SK-N-SH (cell line): ENCODE measurements at places on chromosomes 6 and 20. TPM values are rescaled to one million over a fixed set of nuclear protein-coding genes. Genes with fewer than 3 reads are reported as not detected.

KCNK16 gene
- polyA plus RNA-seq = not detected in 2 replicates

ARMC12 gene
- polyA plus RNA-seq = 1.6 and 2.0 TPM in 2 replicates

SLA2 gene
- 0.03 TPM in 1 of 2 replicates, not detected in the other for polyA plus RNA-seq

MLIP gene
- polyA plus RNA-seq = 0.03 TPM in 1 of 2 replicates, not detected in the other

C6orf58 gene
- 0.07 TPM in 1 of 2 replicates, not detected in the other for polyA plus RNA-seq

RAET1L gene
- polyA plus RNA-seq = not detected in 2 replicates

TFAP2C gene
- not detected in 2 replicates for polyA plus RNA-seq

MMP24 gene
- polyA plus RNA-seq = 18.1 and 19.0 TPM in 2 replicates

VSX1 gene
- not detected in 2 replicates for polyA plus RNA-seq

OPRM1 gene
- 0.15 and 1.0 TPM in 2 replicates for polyA plus RNA-seq

SMOC2 gene
- not detected in 2 replicates for polyA plus RNA-seq

SLC22A7 gene
- polyA plus RNA-seq = not detected in 2 replicates

HLA-DQB2 gene
- not detected in 2 replicates for polyA plus RNA-seq

DNA sequence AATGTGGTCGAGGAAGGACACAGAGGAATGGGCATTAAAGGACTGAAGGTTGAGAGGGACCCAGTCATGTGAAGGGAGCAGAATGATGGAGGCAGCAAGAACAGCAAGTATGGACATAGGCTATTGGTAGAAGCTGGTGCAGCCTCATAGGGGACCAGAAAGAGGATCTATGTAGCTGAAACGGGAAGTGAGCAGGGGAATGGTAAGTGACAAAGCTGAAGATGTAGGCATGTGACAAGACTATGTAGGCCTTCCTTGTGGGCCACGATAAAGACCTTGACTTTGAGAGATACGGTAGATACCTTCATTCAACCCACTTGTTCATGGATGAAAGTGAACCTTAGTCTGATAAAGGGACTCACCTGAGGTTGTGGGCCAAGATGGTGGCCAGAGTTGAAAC is 3.5 kb downstream of the CTNNBL1 start:
- no peak for DNase-seq

- DNase-seq = no peak
These were observed 32.4 kb downstream of the REV3L start for GRCh38 chr6:111450636-111451035.

GRCh38 chr6:124010574-124010973 is 206.9 kb downstream of the NKAIN2 start:
- no peak for DNase-seq

GRCh38 chr20:11234181-11234580 is 560.4 kb upstream of the JAG1 start:
- DNase-seq = no peak

DNA sequence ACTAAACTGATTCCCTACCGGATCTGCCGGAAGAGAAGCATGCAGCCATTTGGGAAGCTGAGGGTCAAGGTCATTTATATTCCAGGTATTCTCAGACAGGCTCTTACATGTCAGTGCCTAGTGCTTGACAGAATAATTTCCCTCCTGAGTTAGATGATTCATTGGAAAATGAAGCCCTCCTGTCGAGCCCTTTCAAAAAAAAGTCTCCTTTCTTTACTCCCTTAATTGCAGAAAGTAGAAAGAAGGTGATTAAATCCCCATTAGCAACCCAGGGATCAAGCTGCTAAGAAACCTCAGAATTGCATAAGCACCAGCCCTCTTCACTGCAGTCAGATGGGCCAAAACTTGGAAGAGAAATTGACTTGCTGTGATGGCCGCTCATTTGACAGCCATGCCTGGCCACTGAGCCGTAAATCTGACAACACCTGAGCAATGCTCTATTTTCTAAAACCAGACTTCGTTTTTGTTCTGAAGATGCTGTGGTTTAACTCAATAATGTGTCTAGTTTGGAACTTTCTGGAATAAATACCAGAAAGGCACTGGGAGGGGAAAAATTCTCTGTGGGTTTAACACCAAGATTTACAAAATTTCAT is 61.0 kb upstream of the ARMH2 start:
- DNase-seq = no peak

DNA sequence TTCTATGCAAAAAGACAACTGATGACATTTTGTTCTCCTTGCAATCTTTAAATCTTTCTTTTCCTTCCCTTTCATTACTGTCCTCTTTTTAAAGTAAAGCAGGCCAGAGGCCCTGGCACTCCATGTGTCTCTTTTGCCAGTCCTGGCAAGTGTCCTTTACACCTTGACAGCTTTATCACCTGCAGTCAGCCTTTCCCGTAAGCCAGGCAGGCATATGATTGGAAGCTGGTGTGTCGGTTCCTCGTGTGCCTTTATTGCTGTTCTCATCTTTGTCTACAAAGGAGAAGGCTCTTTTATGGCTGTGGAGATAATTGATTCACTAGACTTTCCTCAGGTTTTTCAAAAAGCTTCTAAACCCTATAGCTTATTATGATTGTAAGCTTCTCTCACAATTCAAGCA is 162.3 kb upstream of the FBXL4 start:
- DNase-seq = no peak

GRCh38 chr20:62132421-62132820 is 10.1 kb downstream of the LSM14B start:
- DNase-seq = no peak

- DNase-seq = no peak
These were observed 88.9 kb upstream of the ECI2 start for GRCh38 chr6:4224067-4224978.

DNA sequence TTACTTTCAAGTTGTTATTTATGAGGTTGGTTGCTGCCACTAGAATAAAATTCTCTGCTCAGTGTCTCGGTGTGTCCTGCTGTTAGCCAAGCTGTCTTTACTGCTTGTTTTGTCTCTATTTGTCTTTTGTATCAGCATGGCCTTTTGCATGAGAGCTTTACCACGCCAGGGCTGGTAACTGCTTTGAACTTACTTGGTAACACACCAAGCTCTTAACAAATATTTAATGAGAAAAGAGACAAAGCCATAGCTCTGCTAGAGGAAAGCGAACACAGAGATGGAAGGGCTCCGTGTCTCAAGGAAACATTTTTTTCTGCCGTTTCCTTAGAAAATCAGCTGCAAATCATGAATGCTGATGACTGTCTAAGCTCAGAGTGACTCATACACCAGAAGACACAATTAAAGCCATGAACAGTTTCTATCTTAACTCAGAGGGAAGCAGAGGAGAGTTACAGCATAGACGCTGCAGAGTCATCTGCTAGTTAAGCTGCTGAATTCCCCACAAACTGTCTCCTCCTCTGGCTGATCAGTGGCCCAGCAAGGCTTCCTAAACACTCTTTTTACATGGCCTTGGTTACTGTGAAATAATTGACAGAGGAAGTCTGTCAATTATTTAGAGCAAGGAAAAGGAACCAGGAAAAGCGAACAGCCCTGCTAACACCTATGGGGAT is 44.8 kb downstream of the AGPAT4 start:
- no peak for DNase-seq

GRCh38 chr6:152462716-152463115 is 174.4 kb downstream of the SYNE1 start:
- no peak for DNase-seq

DNA sequence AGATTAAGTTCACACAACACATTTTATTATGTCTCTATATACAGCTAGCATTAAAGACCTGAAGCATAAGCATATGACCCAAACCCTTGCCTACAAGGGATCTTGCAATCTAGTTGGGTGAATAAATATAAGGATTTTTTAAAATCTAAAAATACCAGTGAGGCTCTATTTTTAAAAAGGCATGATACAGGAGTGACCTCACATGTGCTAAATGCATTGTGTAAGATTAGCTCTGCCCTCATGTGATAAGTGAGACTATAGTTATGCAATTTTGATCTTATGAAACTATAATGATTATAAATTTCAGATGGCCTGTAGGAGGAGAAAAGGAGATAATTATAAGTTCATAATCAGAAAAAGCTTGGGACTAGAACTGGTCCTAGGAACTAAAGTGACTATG is 451.0 kb upstream of the MAN1A1 start:
- DNase-seq = no peak

GRCh38 chr20:58006346-58007316 is 221.8 kb downstream of the ANKRD60 start:
- no peak for DNase-seq

GRCh38 chr6:164276211-164276610 is 861.7 kb downstream of the QKI start:
- DNase-seq = no peak

- DNase-seq = no peak
These were observed 115.8 kb downstream of the HFE start for GRCh38 chr6:26202811-26203583.

DNA sequence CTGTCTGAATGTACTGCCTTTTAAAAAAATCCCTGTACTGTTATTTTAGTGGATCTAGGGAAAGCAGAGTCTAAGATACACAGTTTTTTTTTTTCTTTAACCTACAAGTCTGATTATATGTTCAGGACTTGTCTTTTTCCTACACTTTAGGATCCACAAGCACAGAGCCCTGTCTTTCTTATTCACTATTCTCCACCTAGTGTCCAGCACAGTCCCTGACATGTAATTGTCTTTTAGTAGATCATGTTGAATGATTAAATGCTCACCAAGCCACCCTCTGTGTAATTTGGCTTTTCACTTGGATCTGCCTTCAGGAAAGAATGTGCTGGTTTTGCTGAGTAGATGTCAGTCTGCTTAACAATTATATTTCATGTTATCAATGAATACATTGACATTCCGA is 35.8 kb upstream of the YWHAB start:
- DNase-seq = peak; percentile 30

DNA sequence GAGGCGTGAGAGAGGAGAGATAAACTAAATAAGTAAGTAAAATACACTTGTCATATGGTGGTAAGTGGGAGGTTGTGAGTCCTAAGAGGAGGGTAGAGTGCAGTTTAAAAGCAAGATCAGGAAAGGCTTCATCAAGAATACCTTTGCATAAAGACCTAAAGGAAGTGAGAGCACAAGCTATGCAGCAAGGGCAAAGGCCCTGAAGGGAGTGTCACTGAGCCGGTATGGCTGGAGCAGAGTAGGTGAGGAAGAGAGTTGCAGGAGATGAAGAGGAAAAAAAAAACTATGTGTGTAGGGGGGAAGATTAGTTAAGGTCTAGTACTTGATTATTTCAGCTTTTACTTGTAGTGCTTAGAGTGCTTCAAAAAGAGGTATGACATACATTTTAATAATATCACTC is 11.0 kb downstream of the DNAAF9 start:
- no peak for DNase-seq

GRCh38 chr6:146212781-146213180 is 183.9 kb downstream of the GRM1 start:
- DNase-seq = no peak
